ENCODE measurements at places on chromosomes 3 and 15.

DNA sequence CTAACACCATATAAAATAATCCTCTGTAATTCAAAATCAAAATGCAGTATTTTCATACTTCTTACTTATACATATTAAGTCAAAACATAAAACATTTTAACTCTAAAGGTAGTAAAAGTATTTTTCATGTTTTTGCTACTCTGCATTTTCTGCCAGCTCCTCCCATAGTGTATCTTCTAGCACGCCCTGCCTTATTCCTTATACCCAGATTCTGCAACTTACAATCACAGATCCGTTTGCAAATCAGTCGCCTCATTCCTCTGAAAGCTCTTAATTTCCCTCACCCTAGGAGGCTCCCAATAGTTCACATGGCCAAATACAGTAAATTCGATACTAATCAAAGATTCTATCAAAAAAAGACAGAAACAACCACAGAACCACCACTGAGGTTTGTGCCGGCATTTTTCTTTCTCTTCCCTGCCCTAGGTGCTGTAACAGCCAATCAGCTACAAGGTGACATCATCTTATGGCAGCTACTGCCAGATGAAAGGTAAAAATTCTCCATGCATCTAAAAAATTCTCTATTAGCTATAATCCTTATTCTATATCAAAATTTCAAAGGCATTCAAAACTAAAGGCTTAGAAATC is 72.9 kb downstream of the CLASP2 start:
- DNase-seq, result no peak

DNA sequence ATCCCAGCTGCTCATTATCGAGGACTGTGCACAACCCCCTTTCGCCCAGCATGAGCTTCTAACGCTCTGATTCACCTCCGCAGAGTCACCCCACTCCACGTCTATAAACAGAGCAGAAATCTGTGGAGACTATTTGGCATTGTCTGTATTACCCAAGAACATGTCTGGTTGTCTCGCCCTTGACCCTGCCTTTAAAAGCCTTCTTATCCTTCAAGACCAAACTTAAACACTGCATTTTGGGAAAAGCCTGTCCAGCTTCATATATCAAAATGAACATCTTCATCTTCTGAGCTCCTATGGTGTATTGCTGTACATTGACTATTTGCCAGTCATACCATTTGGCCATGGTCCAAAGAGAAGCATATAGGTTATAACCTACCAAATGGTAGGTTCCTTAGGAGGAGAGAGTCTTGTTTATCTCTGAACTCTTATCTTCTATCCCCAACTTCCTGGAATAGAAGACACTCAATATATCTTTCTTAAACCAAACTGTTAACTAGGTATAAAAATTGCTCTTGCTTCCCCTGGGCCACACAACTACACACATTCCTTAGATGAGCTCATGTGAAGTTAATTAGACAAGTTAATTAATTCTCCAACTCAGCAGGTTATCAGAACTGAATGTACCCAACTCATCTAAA is 90.1 kb downstream of the FBN1 start:
- no peak for DNase-seq

- DNase-seq, result no peak
These were observed 4.2 kb downstream of the NCKIPSD start for GRCh38 chr3:48681541-48681880.

DNA sequence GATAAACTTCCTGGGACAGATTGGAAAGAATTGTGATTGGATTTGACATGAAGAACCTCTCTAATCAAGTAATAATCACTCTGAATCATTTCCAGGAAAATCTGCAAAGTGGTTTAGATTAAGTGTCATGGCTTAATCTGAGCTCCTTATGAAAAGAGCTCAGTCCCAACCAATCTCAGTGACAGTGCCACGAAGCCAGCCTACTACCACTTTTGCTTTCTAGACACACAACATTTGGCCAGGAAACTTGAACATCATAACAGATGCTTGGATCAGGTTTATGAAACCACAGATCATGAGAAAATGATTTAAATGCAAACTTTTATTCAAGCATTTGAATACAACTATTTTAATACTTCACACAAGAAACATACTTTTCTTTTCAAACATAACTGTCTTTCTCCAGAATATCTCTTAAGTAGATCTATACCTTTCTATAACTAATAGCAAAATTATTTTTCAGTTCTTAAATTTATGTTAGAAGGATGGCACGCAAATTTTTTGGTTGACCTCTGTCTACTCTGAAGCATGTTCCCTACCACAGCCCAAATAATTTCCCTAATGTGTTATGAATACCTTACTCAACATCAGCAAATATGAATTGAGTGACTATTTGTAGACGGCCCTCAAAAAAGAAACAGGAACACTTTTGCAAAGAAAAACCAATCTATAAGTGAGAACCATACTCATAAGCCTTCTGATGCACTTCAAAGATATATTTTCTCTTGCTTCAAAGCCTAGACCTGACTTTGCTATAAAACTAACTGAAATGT is 495.0 kb upstream of the ZNF385D start:
- DNase-seq, result no peak

DNA sequence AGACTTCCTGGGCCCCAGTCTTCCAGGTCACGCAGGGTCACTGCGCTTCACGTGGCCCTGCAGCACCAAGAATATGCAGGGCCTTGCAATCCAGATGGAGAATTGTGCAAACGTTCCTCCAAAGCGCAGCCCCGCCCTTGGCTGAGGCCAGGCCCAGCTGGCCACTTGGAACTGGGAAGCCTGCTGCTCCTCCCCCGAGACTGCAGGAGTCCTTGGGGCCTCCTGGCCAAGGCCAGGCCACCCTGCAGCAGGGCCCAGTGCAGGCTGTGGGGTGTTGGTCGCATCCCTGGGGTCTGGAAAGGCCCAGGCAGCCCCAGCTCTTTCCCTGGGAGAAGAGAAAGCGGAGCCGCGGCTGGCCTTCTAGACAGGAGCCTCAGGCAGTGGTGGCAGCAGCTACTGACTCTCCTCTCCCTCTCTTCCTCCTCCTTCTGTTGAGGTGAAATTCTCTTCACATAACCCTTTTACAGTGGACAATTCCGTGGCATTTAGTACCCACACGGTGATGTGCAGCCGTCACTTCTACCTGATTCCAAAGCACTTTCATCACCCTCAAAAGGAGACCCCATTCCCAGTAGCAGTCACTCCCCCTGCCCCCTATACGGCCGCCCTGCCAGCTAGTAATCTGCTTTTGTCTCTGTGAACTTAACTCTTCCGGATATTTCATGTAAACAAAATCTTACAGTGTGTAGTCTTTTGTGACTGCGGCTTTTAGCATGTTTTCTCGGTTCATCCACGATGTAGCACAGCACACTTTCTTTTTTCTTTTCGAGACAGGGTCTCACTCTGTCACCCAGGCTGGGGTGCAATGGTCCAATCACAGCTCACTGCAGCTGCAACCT is 103.9 kb downstream of the TMEM266 start:
- DNase-seq, result no peak

DNA sequence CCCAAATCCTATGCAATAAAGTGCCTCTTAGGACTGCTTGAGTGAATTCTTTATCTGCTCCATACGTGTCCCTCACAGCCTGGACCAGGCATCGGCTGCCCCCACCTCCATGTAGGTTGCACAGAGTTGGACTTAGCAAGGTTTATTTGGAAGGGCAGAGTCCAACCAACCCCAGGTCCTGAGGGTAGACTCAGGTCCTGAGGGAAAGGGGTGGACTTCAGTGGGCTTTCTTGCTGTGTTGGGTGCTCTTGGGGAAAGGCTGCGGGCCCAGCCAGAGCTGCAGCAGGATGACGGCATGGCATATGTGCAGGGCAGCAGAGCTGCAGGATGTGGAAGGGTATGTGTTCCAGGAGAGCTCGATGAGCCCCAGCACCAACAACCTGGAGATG is 6.5 kb downstream of the ALG3 start:
- no peak for DNase-seq

GRCh38 chr3:195164573-195165264 is 106.2 kb downstream of the XXYLT1 start:
- no peak for DNase-seq
